ENCODE measurements at places on chromosomes 11 and 22. TPM values are rescaled to one million over a fixed set of nuclear protein-coding genes. Genes with fewer than 3 reads are reported as not detected.

MS4A15 gene
- total RNA-seq = not detected

DNA sequence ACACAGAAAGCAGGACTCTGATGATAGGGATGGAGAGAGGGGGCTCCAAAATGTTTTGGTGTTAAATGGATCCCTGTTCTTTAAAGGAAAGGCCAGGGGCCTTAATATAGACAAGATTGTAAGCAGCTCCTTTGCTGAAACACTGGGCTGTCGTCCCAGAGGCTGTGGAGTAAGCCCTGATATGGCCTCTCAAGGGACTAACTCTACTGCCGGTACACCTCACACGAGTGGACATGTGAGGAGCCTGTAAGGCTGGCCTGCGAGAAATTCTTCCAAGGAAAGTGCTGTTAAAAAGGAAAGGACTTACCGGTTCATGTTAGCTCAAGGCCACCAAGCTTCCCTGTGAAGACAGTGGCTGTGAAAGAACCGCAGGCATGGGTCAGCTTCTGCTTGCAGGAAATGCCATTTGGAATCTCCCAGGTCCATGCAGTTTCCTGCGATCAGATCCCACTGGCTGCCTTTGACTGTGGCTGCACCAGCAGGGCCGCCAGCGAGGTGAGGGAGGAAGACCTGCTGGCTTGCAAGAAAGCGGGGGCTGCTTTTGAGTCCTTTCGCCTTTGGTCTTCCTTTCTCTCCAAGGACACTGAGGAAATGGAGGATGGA is 106.6 kb downstream of the PRR5L start:
- no peaks in the 10 kb centered on the region for H3K36me3 ChIP-seq
- no peak overlapping the region for H3K27ac ChIP-seq
- H3K4me3 ChIP-seq = no peak overlapping the region
- no peaks in the 10 kb centered on the region for H3K27me3 ChIP-seq

GRCh38 chr22:23685205-23685784 is 5.5 kb upstream of the RGL4 start:
- H3K4me3 ChIP-seq = no peak overlapping the region
- no peak overlapping the region for H3K27ac ChIP-seq
- peak; percentile 14 for DNase-seq

FADS2 gene
- 103 TPM for total RNA-seq

APOBEC3H gene
- total RNA-seq = 1.3 TPM

PCSK7 gene
- 46.6 TPM for total RNA-seq

Measured in cardiac muscle cell (in vitro differentiated cells and primary cell).